GF-D8 (cell line): ENCODE measurements at places on chromosomes 12 and 14.

DNA sequence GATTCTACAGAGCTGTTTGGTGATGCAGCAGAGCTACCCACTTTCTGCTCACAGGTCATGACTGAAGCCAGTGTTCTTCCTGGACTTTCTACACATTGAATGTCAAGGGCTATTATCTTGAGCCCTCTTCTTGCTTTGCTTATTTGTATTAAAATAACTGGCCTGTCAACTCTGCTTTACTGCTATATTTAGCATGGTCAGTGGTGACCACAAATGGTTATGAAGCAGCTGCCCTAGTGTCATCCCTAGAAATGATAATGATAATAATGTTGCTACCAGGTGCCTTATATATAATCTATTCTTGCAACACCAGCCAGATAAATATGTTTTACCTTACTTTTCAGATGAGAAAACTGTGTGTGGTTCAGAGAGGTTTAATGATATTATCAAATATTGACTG, 2.6 kb upstream of the LRRC10 start:
- no peak for DNase-seq

DNA sequence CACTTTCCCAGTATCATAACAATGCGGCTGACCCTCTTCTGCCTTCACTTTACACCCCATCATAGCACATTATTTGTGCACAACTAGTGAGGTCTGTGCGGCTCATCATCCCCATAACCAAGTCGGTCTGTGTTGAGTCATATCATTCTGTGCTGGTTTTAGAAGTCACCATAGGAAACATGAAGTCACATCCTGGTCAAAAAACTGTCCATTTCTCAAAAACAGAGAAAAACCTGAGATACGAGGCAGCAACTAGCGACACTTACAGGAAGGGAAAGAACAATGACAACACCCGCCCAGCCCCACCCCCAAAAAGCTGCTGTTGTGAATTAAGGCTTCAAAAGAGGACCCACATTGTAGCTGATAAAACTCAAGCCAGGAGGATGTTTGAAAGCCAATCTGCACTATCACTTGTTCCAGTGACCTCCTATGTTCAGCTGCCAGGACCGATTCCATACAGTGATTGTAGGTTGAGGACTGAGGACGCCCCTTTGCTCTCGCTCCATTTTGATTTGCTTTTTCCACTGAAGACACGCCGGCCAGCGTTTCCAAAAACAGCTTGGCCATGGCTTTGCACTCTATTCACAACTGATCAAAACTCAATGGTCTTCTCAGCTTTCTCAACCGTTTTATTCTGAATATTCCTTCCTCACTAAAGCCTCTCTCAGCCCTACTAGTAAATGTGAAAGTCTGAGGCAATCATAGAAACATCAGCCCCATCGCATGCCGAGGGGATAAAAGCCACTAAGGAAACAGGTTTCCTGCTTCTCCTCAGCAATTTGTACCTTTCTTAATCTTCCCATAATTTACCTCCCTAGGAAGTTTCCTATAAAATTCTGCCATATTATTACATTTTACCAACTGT, 87.5 kb downstream of the DUSP16 start:
- no peak for DNase-seq

GRCh38 chr14:68232300-68233055, 412.9 kb downstream of the RAD51B start:
- DNase-seq = no peak

- no peak for DNase-seq
These were observed 2.8 kb upstream of the RAD51AP1 start for GRCh38 chr12:4535871-4536270.

GRCh38 chr12:41140117-41140516, 48.0 kb upstream of the PDZRN4 start:
- DNase-seq = no peak
